ENCODE measurements at places on chromosomes 3 and 15.

GRCh38 chr3:184366619-184367289 lies 5.2 kb downstream of the POLR2H start:
- DNase-seq, result no peak

GRCh38 chr3:567488-568185 lies 371.1 kb downstream of the CHL1 start:
- DNase-seq, result no peak

- no peak for DNase-seq
Observed at GRCh38 chr15:94238539-94239118, 7.3 kb downstream of the MCTP2 start.

DNA sequence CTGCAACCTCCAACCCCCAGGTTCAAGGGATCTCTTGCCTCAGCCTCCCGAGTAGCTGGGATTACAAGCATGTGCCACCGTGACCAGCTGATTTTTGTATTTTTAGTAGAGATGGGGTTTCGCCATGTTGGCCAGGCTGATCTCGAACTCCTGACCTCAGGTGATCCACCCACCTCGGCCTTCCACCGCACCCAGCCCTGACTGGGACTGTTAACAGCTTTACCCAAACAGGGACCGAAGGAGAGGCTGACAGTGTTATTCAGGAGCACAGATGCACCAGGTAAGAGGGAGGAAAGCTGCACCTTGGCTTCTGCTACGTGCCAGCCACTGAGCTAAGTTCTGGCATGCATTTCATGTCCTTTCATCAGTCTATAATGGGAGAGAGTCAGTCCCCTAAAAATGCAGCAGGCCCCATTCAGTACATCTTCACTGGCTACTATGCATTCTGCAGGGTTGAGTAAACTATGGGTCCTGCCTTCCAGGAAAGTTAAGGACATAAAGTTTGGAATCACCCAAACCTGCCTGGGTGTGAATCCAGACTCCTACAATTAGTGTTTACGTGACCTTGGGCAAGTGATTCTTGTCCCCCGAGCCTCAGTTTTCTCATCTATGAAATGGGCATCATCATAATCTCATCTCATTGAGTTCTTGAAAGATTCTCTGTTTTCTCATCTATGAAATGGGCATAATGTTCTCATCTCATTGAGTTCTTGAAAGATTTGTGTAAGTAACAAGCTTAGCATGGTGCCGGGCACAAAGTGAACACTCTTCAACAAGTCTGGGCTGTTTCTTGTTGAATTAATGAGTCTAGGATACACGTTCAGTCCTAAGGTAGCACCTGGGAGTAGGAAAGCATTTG lies 82.2 kb downstream of the CPN2 start:
- DNase-seq, result peak; percentile 45

DNA sequence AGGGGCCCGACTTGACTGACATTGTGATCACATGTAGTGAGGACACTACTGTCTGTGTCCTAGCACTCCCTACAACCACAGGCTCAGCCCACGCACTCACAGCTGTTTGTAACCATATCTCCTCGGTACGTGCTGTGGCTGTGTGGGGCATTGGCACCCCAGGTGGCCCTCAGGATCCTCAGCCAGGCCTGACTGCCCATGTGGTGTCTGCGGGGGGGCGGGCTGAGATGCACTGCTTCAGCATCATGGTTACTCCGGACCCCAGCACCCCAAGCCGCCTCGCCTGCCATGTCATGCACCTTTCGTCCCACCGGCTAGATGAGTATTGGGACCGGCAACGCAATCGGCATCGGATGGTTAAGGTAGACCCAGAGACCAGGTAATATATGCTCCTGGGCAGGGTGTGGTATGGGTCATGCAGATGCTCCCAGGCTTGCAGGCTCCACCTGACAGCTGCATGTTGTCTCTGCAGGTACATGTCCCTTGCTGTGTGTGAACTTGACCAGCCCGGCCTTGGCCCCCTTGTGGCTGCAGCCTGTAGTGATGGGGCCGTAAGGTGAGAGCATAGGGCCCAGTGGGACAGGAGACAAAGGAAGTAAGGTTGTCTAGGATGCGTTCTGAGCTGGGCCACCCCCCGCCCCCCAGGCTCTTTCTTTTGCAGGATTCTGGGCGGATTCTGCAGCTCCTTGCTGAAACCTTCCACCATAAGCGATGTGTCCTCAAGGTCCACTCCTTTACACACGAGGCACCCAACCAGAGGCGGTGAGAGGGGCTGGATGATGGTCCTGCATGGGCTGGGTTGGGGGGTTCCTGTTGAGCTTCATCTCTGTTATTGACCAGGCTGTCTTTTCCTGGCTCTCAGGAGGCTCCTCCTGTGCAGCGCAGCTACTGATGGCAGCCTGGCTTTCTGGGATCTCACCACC lies 4.4 kb downstream of the DALRD3 start:
- DNase-seq, result no peak
